ENCODE measurements at places on chromosomes 6 and 20.

DNA sequence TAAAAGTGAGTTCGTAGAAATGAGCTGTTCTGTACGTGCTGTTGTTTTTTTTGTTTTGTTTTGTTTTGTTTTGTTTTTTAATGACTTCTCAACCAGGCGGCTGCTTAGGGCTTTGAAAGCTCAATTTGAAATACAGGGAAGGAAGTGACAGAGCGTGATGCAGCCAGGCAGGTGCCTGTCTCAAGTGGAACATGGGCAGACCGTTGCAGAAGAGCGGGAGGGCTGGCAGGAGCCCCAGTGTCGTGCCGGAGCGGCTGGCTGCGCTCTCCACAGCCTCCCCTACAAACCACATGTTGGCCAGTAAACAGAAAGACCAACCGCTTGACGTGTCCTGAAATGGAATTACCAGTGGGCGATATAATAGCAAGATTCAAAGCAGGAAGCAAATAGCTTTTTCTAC, 164.9 kb upstream of the RREB1 start:
- DNase-seq: no peak

DNA sequence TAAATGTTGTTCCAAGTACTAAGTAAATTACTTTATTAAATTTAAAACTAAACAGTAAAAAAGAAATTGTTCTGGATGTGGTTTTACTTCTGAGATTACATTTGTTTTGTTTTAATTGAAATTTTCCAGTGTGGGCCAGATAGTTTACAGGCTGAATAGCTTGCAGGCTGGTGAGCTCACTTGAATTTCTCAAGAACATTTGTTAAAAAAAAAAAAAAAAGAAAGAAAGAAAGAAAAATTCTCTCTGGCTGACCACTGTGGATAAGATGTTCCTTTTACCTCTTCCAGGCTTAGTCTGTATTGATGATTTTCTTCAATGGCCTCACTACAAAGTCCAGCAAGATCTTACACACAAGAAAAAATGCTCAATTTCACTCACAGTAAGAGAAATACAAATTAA, 85.4 kb downstream of the PLCG1 start:
- DNase-seq: no peak

DNA sequence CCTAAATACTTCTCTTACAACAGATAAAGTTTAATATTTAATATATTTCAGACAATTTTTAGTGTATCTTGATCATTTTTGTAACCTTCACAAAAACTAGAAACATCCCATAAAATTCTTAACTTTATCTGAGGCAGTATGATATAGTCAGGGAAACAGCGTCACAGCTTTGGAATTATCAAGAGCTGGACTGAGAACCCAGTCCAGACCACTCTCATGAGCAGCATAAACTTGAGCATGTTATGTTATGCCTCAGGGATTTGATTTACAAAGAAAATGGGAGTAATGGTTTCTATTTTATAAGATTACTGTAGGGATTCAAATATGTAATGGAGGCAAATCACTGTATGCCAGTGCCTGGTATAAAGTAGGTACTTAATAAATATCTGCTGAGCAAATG, 8.3 kb upstream of the MARCKS start:
- no peak for DNase-seq

DNA sequence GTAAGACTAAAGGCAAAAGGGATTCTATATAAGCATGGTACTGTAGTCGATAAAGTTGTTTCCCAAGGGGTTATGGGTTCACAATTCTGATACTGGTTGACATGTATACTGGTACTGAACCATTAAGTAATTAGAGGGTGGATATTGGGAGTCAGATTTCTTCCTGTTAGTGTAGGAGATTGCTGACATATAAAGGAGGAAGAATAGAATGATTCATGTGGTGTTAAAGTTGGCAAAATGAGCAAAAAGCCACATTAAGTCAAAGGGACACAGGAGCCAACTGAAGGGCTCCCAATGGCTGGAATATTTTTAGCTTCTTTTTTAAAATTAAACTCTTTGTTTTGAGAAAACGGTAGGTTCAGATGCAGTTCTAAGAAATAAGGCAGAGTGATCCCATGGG, 161.8 kb upstream of the PRND start:
- no peak for DNase-seq

DNA sequence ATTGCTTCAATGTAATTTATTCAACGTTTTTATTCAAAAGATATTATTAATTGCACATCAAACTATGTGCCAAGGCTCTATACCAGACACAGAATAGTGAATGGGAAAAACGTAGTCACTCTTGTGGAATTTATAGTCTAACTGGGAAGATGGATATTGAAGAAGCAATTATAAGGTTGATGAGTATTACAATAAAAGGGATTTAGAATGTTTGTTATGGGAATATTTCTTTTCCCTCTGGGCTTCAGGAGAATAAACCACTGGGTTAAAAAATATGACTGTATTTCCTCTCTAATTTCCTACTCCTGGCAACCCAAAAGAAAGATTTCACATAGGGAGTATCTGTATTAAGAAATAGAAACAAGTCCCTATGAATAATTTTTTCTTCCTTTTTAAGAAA, 25.1 kb upstream of the UTRN start:
- DNase-seq: no peak

DNA sequence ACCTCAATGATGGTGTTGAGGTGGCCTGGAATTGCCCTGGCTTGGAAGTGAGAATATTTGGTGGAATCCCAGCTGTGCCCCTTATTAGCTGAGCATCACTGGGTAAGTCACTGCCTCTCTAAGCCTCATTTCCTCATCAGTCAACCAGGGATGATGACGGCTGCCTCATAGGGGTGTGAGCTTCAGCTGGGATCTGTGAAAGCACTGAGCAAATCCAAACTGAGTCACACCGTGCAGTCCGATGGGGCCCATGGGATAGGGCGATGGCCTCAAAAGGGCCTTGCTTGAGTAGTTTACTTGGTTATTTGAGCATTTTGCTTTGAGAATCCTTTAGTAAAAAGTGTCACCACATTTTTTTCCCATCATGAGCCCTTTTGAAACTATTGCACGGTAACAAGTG, 1.1 kb downstream of the SLC22A1 start:
- DNase-seq: no peak

DNA sequence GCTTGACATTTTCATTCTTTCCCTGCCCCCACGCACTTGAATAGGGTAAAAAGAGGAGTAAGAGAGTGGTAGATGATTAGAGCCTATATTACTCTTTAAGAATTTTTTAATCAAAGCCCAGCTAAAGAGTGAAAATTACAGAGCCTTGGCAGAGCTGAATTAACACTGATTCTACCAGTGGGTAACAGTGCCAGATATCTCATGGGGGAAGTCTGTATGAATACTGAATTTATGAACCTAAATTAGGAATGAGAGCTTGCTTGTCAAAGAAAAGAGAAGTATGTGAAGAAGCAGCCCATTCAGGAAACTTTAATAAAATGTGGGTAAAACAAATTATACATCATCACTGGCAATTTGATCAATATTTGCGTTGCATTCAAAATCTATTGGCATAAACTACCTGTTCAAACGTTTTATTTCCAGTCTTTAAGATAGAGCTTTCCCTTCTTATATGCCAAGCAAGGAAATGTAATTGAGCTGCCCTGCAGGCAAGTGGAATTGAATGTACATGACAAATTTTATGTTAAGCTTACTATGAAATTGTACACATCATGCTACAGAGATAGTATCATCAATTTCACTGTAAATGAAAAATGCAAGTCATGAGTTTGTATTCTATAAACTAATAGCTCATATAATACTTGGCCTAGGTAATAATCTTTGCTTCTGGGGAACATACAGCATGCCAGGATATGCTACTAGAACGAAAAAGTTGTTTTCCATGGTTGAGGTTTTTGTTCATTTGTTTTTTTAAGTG, 14.5 kb downstream of the SOBP start:
- DNase-seq: no peak

DNA sequence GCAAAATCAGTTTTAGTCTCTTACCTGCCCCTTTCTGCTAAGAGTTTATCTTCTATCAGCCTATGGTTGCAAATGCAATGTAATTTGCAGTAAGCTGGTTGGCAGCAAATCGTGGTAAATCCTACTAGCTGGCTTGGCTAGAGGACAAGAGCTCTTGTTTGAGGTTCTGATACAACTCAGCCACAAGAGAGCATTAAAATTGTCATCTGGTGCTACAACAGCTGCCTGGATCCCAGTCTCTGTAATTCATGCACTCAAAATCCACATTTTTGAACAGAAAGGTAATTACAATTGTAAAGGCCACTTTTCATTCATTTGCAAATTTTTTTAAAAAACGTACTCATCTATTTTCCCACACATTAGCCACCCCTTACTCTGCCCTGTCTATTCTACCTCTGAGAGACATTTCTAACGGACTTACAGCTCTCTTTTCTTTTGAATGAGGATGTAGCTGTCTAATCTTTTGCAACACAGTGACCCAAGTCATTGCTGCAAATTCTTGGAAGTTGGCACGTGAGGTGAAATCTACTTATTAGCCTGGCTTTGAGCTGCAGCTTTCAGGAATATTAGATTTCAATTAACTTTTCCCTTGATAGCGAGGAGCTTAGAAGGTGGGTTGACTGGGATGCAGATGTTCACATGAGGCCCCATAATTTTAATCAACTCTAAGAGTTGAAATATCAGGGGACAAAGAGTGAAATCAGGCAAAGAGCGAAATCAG, 54.0 kb upstream of the FAM184A start:
- no peak for DNase-seq

- no peak for DNase-seq
These were observed 1633.9 kb downstream of the GRIK2 start for GRCh38 chr6:103027271-103027931.

DNA sequence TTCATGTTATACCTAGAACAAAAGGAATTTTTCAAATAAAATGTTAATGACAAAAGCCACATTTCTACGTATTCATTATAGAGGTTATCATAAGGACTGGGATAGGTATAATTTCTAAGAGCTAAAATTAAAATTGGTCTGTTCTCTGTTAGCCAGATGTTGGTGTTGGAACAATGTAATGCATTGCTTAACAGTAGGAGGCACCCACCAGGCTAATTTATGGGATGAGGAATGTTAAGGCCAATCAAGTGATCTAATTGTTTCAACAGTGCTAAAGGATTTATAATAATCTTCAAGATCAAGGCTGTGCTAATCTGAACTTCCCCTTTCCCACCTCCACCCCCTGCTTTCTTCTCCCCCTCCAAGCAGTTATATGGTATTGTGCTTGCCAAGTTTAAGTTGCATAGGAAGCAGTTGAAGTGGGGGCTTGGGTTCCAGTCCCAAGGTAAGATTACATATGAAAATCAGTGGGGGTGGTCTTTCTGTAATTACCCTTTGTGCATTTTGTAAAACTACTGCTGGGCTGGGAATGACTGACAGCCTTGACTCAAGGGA, 89.2 kb upstream of the BACH2 start:
- no peak for DNase-seq

- no peak for DNase-seq
These were observed 955 bp upstream of the SLC26A8 start for GRCh38 chr6:36025260-36025931.

DNA sequence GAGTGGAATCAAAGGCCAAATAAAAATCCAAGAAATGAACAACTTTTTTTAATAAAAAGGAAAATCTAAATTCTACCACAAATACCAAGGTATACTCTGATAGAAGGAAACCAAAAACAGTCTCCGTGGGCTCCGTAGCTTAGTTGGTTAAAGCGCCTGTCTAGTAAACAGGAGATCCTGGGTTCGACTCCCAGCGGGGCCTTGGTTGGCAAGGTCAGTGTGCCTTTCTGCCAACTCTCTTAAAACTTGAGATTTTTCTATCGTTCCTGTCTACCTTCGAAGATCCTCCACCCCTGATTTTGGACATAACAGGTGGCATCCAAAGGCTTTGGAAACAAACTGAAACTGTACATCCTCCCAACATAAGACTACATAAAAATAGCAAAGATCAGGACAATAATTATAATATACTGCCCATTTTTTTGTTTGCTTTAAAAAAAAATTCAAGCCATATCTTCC, 197.9 kb downstream of the TRIM27 start:
- DNase-seq: no peak

- no peak for DNase-seq
These were observed 51.3 kb upstream of the CITED2 start for GRCh38 chr6:139425780-139426179.

GRCh38 chr6:7677229-7677628, 48.7 kb upstream of the BMP6 start:
- no peak for DNase-seq

DNA sequence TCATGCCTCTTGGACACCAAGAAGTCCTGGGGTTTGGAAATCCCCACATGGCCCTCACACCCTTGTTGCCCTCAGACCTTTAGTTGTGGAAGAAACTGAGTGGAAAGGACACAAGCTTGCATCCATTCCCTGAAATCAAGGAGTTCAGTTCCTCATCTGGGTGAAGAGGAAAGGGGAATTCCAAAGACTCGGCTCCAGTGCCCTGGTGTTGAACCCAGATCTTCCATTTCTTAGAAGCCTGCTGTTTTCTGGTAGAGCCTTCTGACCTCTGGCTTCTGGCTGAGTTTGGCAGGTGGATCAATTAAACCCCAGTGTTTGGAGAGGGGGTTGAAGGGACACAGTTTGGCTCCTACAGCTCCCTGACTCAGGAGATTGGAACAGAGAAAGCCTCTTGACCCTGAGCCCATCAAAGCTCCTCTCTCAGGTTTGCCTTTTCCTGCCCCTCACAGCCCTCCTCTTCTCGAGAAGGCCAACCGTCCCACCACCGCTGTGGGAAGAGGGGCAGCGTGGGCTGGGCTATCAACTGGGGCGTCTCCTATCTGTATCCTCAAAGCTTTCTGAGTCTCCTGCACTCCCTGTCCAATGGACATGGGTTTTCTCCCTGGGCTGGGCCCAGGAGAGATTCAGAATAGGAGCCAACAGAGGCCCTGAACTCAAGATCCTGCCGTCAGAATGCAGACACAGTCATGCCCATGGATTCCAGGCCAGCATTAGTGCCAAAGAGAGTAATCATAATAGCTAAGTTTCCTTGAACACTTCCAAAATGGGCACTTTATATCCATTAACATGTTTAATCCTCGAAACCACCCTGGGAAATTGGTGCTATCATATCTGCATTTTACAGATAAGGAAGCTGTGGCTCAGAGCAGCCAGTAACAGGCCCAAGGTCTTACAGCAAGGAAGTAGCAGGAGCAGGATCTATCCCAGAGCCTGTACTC, 146.2 kb downstream of the VEGFA start:
- no peak for DNase-seq

DNA sequence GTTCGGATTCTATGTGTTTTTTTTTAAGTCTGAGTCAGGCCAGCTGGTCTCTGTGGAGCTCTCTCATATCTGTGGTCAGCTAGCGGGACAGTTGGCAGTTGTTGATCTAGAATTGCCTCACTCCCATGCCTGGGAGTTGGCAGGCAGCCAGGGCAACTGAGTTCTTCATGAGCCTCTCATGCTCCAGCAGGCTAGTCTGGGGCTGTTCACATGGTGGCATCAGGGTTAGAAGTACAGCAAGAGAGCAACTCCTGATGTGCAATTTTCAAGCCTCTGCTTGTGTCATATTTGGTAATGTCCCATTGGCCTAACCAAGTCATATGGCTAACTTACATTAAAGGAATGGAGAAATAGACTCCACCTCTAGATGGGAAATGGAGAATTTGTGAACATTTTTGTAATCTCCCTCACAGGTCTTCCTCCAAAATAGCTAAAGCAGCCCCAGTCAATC, 6.7 kb upstream of the IFT52 start:
- no peak for DNase-seq

GRCh38 chr6:43900560-43900915, 130.5 kb downstream of the VEGFA start:
- DNase-seq: no peak

GRCh38 chr6:66538551-66539135, 831.6 kb upstream of the EYS start:
- no peak for DNase-seq

- peak; percentile 16 for DNase-seq
These were observed 146.1 kb downstream of the TFAP2A start for GRCh38 chr6:10268611-10269310.
